Left forelimb (tissue), 1 donor: ENCODE measurements at places on chromosomes 5 and 9.

DNA sequence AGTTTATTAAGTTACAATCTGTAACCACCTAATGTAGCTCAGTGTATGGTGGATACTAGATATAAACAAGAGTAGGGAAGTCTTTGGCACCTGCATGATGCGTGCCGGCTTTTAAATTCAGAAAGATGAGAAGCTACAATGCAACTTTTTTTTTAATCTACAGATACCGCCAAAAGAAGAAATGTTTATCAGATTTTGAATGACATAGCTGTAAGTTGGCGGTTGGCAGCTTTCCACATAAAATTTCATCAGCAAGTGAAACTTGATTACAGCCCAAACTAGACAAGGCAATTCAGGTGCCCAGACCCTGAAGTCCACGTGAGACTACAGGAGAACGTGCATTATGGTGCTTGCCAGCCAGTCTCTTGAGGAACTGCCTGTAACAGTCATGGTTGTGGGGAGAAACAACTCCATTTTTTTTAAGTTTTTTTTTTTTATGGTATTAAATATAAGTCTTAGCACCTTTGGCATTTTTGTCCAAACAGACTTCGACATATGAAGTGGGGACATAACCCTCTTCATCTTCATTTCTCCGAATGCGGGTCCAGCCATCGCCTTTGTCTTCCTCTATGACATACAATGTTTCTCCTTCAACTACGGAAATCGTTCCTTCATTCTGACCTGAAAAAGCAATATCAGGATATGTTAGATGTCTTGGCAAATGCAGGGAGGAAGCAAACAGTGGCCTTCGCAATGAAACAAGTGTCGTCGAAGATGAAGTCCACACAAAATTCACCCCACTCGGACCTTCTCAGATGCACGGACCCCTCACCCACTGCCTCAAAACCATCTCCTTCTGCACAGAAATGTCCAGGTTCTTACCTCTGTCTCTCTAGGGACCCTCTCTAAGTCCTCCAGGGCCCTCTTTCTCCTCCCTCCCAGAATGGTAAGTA is 60.4 kb downstream of the USP20 start:
- no peak for DNase-seq

- DNase-seq, result no peak
Measured at GRCh38 chr5:39816156-39816845, 391.5 kb upstream of the DAB2 start.

GRCh38 chr5:75521195-75521594 is 9.5 kb downstream of the POLK start:
- DNase-seq, result no peak

DNA sequence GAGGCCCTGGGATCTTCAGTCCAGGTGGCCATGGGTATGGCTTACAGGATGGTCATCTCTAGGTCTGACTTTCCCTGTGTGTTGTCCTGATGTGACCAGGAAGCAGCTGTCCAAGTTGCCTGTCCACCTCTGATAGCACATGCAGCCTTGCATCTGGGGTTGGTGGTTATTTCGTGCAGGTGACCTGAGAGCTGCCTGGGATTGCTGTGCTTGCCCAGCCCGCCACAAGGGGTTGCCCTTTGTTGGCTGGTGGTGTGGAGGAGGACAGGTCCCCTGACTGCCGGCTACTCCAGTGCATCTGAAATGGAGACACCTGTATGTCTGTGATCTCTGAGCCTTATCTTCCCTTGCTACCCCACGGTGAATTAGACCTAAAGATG is 212.6 kb downstream of the ARHGAP26 start:
- DNase-seq, result no peak

DNA sequence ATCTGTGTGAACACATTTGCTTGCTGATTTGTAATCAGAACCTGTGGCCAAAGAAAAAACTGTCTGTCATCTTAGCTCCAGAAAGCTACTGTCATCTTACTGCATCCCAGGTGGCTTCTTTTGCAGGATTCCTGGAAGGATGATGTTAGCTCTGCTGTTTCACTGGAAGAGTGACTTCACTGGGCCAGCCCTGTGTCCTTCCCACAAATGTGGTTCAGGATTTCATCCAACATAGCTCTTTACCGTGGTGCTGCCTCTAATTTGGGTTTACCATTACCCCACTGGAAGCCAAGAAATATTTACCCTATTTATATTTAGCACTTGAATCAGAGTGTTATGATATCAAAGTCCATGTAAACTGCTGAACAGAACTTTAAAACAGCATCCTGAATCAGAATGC is 501.0 kb downstream of the GADD45G start:
- DNase-seq, result no peak

DNA sequence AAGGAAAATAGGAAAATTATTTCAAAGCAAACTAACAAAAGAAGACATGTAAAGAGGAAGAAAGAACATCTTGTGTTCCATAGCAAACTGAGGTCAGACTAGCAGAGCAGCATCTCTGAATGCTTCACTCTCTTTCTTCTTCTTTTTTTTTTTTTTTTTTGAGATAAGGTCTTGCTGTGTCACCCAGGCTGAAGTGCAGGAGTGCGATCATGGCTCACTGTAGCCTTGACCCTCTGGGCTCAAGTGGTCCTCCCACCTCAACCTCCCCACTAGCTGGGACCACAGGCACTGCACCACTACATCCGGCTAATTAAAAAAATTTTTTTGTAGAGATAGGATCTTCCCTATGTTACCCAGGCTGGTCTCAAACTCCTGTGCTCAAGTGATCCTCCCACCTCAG is 36.6 kb downstream of the MELK start:
- DNase-seq, result no peak

- no peak for DNase-seq
Measured at GRCh38 chr5:158854260-158854783, 245.4 kb downstream of the EBF1 start.

DNA sequence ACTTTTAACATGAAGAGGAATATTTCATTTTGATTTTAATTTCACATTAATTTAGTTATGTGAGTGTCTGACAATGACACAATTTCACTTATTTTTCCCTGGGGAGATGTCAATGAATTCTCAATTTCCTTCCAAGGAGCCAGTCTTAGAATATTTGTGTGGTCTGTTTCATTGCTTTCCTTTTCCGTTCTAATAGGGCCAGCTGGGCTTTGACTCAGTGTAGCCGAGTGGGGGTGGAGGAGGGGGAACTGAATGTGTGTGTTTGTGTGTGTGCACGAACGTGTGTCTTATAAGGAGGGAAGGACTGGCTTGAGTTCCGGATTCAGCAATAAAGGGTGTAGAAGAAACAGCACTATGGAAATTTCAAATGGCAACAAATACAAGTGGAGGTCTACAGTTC is 100.0 kb downstream of the BASP1 start:
- DNase-seq, result no peak

DNA sequence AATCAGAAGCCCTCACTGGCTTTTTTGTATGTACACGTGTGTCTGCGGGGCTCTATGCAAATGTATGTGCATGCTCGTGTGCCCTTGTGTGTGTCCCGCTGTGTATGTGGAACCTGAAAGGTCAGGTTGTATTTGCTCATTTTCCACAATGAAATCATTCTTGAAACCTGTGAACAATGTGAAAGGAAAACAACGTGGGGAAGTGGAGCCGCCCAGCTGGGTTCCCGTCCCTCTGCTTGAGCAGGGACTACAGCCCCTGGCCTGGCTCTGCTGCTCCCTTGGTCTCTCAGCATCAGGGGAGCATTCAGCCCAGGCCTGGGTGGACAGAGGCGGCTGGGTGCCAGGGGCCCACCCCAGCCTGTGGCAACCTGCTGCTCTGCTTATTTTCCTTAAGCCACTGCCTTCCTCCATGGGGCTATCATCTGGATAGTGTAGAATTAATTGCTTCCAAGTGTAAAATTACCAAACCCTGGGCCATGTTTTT is 3.0 kb downstream of the ECSCR start:
- DNase-seq, result no peak

- DNase-seq, result no peak
Measured at GRCh38 chr5:20678386-20678785, 690.4 kb upstream of the CDH18 start.

- no peak for DNase-seq
Measured at GRCh38 chr5:136598802-136599404, 233.6 kb upstream of the TRPC7 start.

GRCh38 chr5:36624277-36624676 is 17.9 kb downstream of the SLC1A3 start:
- DNase-seq, result no peak
